Muscle of back (tissue), 13 donors: ENCODE measurements at places on chromosomes 11 and 22.
A peak's percentile ranks its signal among the peaks of the same experiment; 100 is the strongest.

GRCh38 chr11:10503221-10503620, 37.8 kb downstream of the RNF141 start:
- no peak for DNase-seq

GRCh38 chr11:102534261-102534872, 3.8 kb upstream of the MMP7 start:
- DNase-seq: no peak

GRCh38 chr22:28014211-28015045, 95.4 kb upstream of the PITPNB start:
- no peak for DNase-seq

- DNase-seq: no peak
These were observed 9.7 kb upstream of the SLCO2B1 start for GRCh38 chr11:75141166-75141565.

DNA sequence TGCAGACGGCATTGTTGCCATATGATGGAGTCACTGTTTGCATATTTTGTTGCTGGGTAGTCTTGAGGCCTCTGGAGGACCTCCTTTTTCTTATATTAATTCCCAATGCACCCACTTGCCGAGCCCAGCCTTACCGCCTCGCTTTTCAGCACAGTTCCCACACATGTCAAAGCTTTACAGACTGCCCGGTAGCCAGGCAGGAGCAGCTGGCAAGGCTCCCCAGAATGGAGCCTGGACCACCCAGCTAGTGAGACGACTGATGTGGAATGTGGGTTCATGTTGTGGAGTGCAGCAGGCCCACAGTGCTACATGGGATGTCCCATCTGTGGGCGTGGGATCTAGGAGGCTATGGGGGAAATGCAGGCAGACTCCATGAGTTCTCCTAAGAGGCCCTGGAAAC, 99.4 kb upstream of the MTMR2 start:
- DNase-seq: no peak

- DNase-seq: no peak
These were observed 43.0 kb downstream of the DSCAML1 start for GRCh38 chr11:117754030-117754429.

DNA sequence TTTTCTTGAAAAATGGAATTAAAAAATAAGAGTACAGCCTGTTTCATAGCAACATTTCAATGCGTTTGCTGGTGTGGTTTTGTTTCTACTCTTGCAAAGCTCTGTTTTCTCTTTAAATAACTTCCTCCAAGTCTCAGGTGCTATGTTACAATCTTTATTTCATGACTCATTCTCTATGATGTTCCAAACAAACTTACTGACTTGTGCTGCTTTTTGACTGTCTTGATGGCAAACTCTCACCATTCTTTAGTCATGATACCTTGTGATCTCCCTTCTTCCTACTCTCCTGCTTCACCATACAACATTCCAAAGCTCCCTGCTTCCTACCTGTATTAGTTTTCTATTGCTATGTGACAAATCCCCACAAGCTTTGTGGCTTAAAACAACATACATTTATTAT, 166.1 kb downstream of the C11orf91 start:
- no peak for DNase-seq

DNA sequence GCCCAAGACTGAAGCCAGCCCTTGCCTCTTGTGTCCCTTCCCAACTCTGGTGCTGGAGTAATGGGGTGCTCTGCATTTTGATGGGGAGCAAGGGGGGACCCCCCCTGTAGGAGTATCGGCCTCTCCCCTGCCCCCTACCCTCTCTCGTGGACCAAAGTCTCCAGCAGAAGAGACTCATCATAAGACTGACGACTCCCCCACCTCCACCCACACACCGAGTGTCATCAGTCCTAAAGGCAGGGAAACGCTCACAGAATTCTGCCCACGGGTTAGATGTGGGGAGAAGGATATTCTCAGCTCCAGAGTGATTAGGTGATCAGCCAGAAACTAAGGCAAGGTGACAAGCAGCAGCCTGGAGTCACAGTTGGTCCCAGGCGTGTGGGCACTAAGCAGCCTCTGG, 38.8 kb downstream of the PPP2R1B start:
- DNase-seq: no peak

GRCh38 chr11:104870910-104871309, 27.4 kb downstream of the CASP12 start:
- DNase-seq: no peak

DNA sequence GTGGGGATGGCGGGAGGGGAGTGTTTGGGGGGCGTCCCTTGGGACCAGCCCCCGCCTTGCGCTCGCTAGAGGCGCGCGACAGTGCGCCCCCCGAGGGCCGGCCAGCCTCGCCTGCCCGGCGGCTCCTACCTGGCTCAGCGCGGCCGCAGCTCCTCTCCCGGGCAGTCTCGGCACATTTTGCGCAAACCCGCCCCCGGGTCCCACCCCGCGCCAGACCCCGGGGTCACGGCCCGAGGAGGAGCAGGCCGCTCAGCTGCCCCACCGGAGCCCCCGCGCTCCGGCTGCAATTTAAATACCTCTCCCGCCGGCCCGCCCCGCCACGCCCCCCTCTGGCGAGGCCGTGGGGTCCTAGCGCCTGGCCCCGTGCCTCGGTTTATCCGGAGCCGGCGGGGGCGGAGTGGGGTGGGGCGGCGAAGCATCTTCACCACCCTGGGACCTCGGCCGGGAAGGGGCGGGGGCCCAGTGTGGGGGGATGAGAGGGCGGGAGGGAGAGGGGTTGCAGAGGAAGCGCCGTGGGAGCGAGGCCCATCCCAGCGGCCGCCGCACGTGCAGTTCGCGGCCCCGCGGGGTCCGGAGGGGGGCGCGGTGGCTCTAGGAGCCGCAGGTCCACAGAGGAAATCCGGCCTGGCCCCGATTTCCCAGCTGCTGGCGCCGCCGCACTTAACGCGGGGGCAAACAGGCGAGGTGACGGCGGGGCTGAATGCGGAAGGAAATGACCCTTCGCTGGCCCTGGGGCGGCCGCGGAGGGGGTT, at the start of gene LRRC32:
LRRC32 (minus strand) TSS at position 263 of the 752 bp plus-strand sequence. CDS start 4,793 bp downstream, outside the sequence.
- peak; percentile 58 for DNase-seq

- no peak for DNase-seq
These were observed 19.7 kb downstream of the DKK3 start for GRCh38 chr11:11988681-11989261.

DNA sequence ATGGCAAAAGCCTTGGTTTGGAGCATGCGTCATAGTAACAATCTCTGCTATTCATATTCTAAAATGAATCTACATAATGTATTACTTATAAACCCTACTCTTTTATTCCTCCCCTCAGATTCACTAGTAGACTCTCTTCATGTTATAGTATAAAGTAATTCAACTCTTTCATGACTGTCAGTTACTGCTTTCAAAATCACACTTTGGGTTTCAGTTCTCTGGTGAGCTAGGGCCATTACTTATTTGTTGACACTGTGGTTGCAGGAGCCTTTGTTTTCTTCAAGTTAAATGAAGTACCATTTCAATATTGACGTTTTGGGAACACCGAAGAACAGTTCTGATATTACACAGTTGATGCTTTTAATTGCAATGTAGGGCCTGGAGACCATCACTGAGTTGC, 378.4 kb downstream of the DDX10 start:
- DNase-seq: no peak

- no peak for DNase-seq
These were observed 24.3 kb downstream of the LMO2 start for GRCh38 chr11:33867561-33867960.

DNA sequence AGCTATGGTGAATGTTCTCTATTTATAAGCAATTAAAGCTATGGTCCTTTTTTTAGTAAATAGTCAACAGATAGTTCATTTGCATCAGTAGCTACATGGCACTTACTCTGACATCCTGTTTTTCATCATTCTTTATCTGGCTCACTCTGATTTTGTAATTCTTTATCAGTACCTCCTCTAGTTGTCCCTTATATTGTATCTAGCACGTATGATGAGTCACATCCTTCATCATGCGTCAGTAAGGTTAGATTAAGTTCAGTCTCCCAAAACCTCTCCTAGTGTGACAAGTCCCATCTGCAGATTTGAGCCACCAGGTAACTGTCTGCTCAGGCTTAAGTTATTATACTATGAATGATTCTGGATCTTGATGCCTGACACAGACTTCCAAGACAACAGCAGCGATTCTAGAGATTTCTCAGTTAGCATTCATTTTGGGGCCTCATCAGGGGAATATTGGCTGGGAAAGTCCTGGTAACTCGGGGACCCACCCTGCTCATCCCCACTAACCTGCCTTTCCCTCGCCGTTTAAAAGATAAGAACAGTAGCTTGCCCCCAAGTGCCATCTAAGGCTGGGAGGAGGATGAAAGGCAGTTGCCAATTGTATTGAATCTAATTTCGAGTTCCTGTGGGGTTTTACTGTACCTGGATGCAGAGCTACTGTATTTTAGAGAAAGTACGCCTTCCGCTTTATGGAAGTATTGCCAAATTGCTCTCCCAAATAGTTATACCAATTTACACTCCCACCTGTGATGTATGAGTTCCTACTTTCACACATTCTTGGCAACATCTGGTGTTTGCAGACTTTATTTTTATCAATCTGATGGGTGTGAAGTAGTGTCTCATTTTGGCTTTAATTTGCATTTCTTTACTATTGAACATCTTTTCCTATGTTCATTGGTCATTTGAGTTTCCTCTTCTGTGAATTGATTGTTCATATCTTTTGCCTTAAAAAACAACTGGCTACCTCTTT, 55.9 kb downstream of the ZC3H12C start:
- DNase-seq: no peak

DNA sequence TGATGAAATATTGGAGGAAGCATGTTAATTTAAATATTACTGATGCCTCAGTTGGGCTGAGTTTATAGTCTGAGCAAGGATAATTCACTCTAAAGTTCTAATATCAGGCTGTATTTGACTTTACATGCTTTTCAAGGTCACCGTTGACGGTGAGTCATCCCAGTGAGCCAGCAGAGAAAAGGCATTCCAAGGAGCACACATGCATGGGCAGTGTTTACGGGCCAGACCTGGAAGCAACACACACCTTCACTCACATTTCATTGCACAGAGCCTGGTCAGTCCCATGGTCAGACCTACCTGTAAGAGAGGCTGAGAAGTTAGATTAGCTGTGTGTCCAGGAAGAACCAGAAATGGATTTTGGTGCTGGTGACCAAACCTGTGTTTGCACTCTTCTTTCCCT, 53.5 kb downstream of the COMMD9 start:
- no peak for DNase-seq

GRCh38 chr11:77770629-77771028, 49.9 kb downstream of the RSF1 start:
- DNase-seq: no peak

- DNase-seq: no peak
These were observed 7.2 kb downstream of the LMO1 start for GRCh38 chr11:8256271-8257002.

DNA sequence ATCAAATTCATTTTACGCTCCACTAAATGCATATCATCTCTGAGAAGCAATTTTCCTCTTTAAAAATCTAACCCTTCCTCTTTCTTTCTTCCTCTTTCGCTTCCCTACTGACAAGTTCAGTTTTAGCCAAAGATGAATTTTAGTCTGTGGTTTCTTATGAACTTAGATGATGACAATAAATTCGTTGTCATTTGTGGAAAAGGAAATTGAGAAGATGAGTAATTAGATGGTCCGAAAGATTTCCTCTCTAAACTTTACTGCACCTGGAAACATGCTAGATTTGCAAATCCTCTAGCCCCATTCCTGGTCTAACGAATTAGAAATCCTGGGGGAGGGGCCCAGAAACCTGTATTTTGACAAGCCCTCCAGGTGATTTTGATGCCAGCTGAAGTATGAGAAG, 855.4 kb upstream of the CHORDC1 start:
- DNase-seq: no peak

DNA sequence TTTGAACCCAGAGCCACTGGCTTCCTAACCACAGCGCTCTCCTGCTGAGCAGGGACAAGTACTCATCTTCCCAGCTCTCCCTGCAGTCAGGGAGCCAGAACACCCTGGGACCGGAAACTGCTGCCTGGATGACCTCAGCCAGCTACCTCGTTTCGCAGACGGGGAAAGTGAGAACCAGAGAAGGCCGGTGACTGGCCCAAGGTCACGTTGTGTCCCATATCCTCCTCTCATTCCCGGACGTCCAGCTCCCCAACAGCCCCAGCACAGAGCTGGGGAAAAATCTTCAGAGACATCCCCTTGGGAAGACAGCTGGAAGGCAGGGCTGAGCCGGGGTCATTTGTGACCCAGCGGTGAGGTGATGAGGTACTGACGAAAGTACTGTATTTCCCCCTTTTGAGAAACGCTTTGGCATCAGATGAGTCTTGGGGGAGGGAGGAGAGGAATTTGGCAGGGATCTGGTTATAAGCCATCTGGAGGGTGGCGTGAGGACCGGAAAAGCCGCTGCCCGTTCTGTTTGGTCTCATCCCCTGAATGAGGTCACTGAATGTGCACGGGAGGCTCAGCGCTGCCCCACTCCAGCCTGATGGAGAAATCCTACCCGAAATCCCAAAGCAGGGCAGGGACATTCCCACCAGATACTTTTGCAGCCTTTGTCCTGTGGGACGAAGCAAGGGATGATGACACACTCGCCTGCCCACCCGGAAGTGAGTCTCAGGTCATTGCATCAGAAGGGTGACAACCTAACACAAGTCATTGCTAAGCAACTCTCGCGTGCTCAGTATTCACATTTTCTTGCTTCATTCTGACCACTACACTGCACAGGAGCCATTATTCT, 41.1 kb downstream of the LIF start:
- peak; percentile 55 for DNase-seq

DNA sequence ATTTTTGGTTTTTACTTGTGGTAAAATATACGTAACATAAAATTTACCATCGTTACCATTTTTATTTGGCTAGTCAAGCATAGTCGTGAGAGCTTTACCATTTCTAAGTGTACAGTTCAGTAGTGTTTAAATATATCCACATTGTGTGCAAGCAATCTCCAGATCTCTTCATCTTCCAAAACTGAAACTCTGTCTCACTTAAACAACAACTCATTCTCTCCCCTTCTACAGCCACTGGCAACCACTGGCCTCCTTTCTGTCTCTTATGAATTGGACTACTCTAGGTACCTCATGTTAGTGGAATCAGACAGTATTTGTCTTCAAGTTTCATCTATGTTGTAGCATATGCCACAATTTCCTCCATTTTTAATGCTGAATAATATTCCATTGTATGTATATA, 37.4 kb downstream of the SMC1B start:
- DNase-seq: no peak

DNA sequence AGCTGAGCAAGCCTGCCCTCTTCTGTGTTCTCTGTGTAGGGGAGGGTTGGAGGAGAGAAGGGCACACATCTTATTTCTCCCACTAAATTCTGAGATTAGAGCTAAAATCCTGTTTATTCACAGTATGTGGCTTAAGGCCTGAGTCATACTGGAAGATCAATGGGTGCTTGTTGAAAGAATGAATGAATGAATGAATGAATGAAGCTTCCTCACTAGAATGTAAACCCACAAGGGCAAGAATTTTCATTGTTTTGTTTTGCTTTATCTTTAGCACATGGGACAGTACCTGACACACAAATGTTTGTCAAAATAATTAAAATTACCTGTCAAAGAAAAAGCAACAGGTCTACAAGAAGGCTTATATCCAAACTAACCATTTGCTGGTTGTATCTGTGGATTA, 50.6 kb upstream of the PAK1 start:
- DNase-seq: no peak

- peak; percentile 63 for DNase-seq
These were observed 14.5 kb downstream of the CTNND1 start for GRCh38 chr11:57776031-57776521.

- DNase-seq: no peak
These were observed 2.8 kb upstream of the TMPRSS13 start for GRCh38 chr11:117931971-117932370.

- DNase-seq: no peak
These were observed 101.1 kb upstream of the APOA1 start for GRCh38 chr11:116938471-116939070.
